ENCODE measurements at places on chromosomes 3 and 15. TPM values are rescaled to one million over a fixed set of nuclear protein-coding genes. Genes with fewer than 3 reads are reported as not detected.
A peak's percentile ranks its signal among the peaks of the same experiment; 100 is the strongest.

The UPK1B gene
- not detected for total RNA-seq

The IGSF11 gene
- total RNA-seq, result not detected

The LEKR1 gene
- total RNA-seq, result 0.55 TPM

GRCh38 chr3:100245136-100245535 lies 15.7 kb upstream of the TBC1D23 start:
- no peak overlapping the region for H3K4me3 ChIP-seq
- H3K36me3 ChIP-seq, result no peaks in the 10 kb centered on the region
- DNase-seq, result no peak
- H3K27ac ChIP-seq, result no peak overlapping the region

DNA sequence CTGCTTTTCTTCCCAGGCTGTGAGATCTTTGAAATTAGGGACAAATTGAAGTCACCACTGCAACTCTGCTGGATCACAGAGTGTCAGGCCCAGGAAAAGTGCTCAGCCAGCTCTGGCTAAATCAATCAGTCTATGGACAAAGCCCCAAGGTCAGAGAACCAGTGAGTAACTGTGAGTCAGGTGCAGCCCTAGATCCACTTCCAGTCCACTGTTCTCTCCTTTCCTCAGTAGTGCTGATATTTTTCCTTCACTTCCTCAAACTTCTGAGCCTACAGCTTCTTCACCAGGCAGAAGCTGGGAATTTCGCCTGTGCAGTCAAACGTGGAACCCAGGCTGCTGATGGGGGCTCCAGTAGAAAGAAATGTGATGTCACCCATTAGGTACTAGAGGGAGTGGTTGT lies 75.1 kb upstream of the TRIM42 start:
- no peaks in the 10 kb centered on the region for H3K4me1 ChIP-seq
- no peak for DNase-seq
- no peak overlapping the region for H3K4me3 ChIP-seq
- H3K36me3 ChIP-seq, result no peaks in the 10 kb centered on the region
- no peaks in the 10 kb centered on the region for H3K27me3 ChIP-seq
- H3K27ac ChIP-seq, result no peak overlapping the region

GRCh38 chr3:113602836-113603235 lies 70.5 kb downstream of the SIDT1 start:
- no peaks in the 10 kb centered on the region for H3K27me3 ChIP-seq
- H3K36me3 ChIP-seq, result peaks cover 22% of the 10 kb centered on the region
- DNase-seq, result no peak
- H3K4me1 ChIP-seq, result peaks cover 20% of the 10 kb centered on the region

GRCh38 chr3:45690336-45691035 lies 1.3 kb downstream of the SACM1L start:
- H3K36me3 ChIP-seq, result no peaks in the 10 kb centered on the region
- peak overlapping the region; percentile 93 for H3K27ac ChIP-seq
- H3K4me3 ChIP-seq, result peak overlapping the region; percentile 95
- peaks cover 54% of the 10 kb centered on the region for H3K4me1 ChIP-seq
- peak; percentile 20 for DNase-seq

GRCh38 chr3:32758375-32758753 lies 59.4 kb upstream of the TRIM71 start:
- DNase-seq, result no peak
- H3K4me1 ChIP-seq, result no peaks in the 10 kb centered on the region
- no peak overlapping the region for H3K27ac ChIP-seq
- H3K36me3 ChIP-seq, result peaks cover 6% of the 10 kb centered on the region

DNA sequence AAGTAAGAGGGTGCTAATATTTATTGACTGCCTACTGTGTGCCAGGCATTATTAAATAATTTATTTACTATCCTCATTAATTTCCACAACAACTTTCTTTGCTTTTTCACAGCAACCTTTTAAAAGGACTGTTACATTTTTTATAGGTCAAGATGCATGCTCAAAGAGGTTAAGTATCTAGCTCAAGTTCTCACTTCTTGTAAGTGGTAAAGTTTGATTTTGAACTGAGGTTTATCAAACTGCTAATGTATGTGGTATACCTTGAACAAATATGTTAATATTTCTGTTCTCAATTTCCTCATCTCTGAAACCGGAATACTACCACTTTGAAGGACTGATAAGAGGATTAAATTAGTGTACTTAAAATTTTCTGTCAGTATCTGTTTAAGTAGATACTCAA lies 183.3 kb downstream of the AKAP13 start:
- peaks cover 3% of the 10 kb centered on the region for H3K4me1 ChIP-seq
- H3K4me3 ChIP-seq, result no peak overlapping the region
- H3K27me3 ChIP-seq, result no peaks in the 10 kb centered on the region

DNA sequence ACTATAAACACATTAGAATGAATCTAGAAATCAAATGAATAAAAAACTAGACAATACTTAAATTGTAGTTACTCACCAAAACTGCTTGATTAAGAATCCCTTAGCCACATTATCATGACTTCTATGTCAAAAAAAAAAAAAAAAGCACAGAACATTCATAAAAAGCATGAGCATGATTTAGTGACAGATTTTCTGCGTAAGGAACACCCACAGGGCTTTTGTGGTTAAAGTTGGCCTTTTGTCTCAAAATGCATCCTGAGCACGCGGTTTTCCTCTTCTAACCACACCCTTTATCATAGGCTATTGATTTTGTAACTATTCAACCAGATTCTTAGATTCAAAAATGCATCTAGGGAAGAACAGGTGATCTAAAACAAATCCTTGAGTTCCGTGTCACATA lies 334.0 kb upstream of the NR2F2 start:
- H3K36me3 ChIP-seq, result no peaks in the 10 kb centered on the region
- no peak overlapping the region for H3K27ac ChIP-seq
- no peaks in the 10 kb centered on the region for H3K27me3 ChIP-seq

DNA sequence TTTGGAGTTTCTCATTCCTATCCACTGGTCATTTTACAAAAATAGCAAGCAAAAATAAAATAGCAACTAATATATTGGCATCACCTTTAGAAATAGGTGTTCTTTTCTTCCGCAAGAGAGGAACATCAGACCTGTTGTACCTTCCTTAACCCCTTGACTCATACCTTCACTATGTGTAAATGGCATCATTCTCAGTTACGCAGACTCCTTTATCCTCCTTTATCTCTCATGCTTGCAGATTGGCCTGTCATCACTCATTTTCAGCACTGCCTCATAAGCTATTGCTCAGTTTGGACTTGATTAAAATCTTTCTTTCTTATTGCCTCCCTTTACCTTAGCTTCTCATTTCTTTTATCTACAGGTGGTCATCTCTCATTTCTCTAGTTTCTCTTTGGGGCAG lies 21.4 kb downstream of the ARHGEF26 start:
- no peaks in the 10 kb centered on the region for H3K27me3 ChIP-seq
- H3K27ac ChIP-seq, result no peak overlapping the region
- no peak overlapping the region for H3K4me3 ChIP-seq
- no peaks in the 10 kb centered on the region for H3K36me3 ChIP-seq
- no peak for DNase-seq

- no peaks in the 10 kb centered on the region for H3K27me3 ChIP-seq
- no peaks in the 10 kb centered on the region for H3K36me3 ChIP-seq
- H3K4me1 ChIP-seq, result peaks cover 40% of the 10 kb centered on the region
- H3K4me3 ChIP-seq, result peak overlapping the region; percentile 22
- DNase-seq, result no peak
Observed at GRCh38 chr3:16849795-16850194, 35.0 kb upstream of the PLCL2 start.

DNA sequence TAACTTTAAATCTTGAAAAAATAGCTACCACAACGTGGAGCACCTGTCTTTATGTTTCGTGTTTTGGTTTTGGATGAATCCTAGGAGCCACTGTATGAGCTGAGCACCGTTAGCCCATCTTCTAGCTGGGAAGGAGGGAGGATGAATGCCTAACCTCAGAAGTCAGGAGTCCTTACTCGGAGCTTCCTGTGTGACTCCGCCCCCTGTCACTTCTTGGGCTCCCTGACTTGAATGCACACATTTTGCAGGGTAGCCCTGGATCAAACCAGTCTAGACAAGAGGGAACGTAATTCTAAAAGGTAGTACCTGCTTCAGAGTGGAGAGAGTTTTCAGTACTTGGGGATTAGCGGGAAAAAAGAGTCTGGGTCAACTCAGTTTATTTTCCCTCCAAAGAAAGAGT lies 5.3 kb downstream of the GABRA5 start:
- no peak for DNase-seq
- H3K27ac ChIP-seq, result no peak overlapping the region
- H3K4me3 ChIP-seq, result no peak overlapping the region

DNA sequence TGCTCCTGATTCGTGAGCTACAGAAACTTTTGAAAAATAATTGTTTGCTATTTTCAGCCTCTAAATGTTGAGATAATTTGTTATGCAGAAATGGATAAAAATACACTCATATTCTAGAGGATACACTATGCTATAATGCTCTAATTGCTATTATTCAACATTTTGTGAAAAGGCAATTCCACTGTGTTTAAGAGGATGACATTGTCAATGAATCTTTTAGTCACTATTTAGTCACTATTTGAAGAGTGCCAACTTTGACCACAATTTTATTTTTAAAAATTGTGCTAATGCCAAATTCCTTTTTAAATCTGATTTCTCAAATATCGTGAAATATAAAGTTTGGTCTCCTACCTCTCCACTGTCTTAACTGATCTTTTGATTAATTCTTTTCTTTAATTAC lies 604.9 kb upstream of the KCNMB2 start:
- H3K27ac ChIP-seq, result no peak overlapping the region
- H3K4me3 ChIP-seq, result no peak overlapping the region
- no peaks in the 10 kb centered on the region for H3K36me3 ChIP-seq
- no peaks in the 10 kb centered on the region for H3K27me3 ChIP-seq

DNA sequence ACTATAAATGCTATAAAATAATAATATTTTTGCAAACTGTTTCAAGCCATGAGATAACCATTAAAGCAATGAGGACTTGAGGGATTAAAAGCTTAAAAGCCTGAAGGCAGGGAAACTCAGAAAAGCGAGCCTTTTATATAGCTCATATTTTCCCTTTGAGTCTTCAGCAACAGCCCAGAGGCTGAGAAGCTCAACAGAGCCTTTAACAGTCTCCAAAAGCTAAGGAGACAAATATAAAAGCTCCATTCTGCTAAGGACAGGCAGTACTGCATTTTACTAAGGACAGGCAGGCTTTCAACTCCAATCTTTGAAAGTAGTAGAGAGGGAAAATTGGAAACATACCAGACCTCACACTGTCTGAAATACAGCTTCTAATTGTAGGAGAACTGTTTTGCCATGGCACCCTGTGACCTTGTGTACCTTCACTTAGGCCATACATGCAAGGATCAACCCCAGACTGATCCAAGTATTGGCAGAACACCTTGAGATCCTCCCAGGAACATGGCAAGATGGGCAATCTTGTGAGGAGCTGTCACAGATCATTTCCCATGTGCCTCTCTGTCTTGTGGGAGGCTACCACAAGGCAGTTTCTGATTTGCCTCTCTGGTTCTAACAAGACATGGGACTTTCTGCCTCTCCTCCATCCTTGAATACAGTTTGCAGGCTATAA lies 53.1 kb upstream of the ARNT2 start:
- no peaks in the 10 kb centered on the region for H3K4me1 ChIP-seq
- H3K27me3 ChIP-seq, result peaks cover 3% of the 10 kb centered on the region
- H3K4me3 ChIP-seq, result no peak overlapping the region

Measured in CD8-positive, alpha-beta memory T cell (primary cell).